ENCODE measurements at places on chromosomes 3 and 15.

DNA sequence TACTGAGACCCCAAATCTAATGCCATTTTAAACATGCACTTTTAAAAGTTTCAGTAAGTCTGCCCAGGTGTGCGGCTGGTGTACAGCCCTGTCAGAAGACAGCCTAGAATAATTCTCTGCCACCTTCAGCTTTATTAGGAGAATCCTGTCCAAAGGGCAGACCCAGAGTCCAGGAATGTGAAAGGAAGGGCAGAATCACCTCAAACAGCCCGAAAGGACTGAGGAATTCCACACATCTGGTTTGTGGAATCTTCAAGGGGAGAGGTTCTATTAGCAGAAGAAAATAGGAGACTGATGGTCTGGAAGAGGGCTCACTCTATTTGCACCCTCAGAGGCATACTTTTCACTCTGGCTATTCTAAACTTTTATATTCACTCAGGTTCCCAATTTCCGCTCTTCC, 46.6 kb downstream of the TYRO3 start:
- no peak for DNase-seq

- no peak for DNase-seq
Observed at GRCh38 chr15:100726070-100726420, 123.7 kb downstream of the ASB7 start.

DNA sequence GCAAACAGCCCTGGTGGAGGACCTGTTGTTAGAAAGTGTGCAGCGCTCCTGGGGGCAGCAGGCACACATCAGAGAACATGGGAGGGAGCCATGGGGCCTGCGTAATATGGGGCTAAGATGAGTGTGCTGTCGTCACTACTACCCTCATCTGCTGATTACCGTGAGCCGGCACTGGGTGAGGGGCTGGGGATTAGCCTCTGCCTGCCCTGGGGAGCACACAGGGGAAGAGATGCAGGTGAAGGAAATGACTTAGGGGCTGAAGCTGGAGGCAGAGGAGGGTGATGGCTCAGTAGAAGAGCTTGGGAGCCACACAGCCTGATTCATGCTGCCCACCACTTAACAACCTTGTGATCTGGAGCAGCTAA, 33.6 kb upstream of the LINGO1 start:
- no peak for DNase-seq

GRCh38 chr3:172750069-172750367, 508 bp upstream of the ECT2 start:
- no peak for DNase-seq

DNA sequence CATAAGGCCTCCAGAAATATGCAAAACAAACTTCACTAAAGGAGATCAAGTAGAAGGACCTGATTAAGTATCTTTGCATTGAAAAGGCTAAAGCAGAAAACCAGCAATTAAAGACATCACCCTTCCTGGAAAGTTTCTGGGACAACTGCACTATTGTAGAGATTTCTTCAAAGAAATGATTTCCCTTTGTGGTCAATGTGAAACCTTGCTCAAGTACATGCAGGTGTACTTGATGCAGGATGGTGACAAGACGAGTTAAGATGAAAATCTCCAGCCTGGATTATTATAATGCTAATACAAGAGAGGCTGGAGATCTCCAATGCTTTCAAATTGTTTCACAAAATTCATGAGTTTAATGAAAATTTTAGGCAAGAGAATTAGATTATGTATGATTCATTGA, 208.4 kb downstream of the TIGIT start:
- DNase-seq, result no peak

DNA sequence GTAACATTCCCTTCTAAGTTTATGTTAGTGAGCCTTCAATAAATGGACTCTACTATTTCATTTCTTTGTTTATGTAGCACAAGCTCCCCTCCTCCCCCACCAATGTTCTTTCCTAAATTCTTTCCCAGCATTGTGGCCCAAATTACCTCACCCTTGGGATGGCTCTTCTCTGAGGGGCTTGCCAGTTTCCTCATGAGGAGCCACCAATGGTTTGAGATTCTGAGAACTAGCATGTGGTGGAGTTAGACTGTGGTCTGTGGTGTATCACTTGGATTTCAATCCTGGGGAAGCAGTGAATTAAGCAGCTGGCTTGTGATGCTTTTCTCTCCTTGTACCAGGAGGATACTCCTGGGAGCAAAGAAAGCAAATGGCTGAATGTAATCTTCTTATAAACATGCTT, 50.0 kb upstream of the NPHP3 start:
- DNase-seq, result no peak

DNA sequence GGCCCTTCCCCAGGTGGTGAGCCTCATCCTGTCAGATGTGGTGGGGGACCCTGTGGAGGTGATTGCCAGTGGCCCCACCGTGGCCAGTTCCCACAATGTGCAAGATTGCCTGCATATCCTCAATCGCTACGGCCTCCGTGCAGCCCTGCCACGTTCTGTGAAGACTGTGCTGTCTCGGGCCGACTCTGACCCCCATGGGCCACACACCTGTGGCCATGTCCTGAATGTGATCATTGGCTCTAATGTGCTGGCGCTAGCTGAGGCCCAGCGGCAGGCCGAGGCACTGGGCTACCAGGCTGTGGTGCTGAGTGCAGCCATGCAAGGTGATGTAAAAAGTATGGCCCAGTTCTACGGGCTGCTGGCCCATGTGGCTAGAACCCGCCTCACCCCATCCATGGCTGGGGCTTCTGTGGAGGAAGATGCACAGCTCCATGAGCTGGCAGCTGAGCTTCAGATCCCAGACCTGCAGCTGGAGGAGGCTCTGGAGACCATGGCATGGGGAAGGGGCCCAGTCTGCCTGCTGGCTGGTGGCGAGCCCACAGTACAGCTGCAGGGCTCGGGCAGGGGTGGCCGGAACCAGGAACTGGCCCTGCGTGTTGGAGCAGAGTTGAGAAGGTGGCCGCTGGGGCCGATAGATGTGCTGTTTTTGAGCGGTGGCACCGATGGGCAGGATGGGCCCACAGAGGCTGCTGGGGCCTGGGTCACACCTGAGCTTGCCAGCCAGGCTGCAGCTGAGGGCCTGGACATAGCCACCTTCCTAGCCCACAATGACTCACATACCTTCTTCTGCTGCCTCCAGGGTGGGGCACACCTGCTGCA, 4.8 kb downstream of the GLYCTK start:
- no peak for DNase-seq

DNA sequence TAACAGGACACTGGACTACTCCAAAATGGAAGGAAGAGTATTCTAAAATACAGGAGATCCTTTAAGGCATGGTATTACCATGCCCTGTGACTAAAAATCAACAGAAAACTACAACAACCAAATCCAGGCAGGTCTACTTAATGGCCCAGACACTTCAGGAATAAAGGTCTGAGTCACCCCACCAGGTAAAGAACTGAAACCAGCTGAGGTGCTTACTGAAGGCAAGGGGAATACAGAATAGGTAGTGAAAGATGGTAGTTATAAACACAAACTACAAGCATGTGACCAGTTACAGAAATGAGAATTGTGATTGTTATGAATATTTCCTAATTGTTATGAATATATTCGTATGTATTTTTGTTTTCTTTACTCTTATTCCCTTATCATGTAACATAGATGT, 13.4 kb downstream of the IFT57 start:
- no peak for DNase-seq

GRCh38 chr3:105465251-105465853, 98.6 kb downstream of the ALCAM start:
- no peak for DNase-seq

GRCh38 chr3:119288669-119289403, 5.3 kb upstream of the ARHGAP31 start:
- DNase-seq, result no peak

DNA sequence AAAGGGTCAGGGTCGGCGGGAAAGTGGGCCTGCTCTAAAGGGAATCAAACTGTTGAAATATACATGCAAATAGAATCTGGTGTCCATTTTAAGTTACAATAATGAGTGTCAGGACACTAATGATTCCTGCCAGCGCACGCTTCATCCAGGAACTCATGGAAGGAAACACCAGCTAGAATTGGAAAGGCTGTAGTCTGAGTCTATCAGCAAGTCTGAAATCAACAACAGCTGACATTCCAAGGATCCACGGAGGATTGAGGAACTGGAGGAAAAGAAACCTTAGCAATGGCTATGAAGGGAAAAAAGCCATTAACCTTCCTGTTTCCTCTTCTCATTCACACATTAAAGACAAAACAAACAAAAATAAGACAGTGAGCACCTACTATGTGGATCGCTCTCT, 1063.1 kb downstream of the NTRK3 start:
- no peak for DNase-seq
